NCI-H446 (cell line): ENCODE measurements at places on chromosomes 11 and 22.

DNA sequence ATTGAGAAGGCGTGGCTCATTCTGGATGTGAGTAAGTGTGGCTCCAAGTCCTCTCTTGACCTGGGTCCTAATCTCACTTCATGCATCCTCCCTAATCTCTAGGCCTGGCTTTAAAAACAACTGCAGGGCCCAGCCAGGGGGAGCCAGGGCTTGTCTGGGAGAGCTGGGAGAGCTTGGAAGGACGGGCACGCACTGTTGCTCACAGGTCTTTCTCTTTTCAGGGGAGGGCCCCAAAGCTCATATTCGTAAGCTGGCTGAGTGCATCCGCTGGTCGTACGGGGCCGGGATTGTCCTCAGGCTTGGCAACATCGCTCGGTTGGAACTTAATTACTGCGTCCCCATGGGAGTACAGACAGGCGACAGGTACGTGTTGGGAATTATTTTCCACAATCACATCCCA, 34.1 kb upstream of the PARVB start:
- no peak for DNase-seq

- DNase-seq: no peak
Observed at GRCh38 chr22:37230673-37231405, 13.2 kb downstream of the RAC2 start.

DNA sequence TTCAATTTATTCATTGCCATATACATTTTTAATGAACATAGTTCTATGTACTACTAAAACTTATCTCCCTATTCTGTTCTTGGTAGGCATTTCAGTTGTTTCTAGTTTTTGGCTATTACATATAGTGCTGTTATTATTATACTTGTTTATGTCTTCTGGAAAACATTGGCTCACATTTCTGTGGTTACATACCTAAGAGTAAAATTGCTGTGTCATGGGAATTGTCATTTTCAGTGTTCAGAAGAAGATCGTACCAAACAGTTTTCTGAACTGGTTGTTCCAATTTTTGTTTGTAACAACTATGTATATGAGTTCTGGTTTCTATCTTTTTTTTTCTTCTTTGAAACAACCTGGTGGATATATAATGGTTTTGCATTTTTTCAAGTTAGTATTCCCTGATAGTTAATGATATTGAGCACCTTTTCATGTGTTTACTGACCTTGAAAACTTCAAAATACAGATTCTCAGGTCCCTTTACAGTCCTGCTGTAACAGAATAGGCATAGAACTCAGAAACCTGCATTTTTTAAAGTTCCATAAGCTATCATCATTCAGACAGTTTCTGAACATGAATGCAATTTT, 230.7 kb downstream of the JRKL start:
- no peak for DNase-seq

- DNase-seq: no peak
Observed at GRCh38 chr11:1496091-1496760, 9.6 kb upstream of the MOB2 start.

GRCh38 chr11:10728789-10729472, 22.1 kb upstream of the CTR9 start:
- DNase-seq: no peak

DNA sequence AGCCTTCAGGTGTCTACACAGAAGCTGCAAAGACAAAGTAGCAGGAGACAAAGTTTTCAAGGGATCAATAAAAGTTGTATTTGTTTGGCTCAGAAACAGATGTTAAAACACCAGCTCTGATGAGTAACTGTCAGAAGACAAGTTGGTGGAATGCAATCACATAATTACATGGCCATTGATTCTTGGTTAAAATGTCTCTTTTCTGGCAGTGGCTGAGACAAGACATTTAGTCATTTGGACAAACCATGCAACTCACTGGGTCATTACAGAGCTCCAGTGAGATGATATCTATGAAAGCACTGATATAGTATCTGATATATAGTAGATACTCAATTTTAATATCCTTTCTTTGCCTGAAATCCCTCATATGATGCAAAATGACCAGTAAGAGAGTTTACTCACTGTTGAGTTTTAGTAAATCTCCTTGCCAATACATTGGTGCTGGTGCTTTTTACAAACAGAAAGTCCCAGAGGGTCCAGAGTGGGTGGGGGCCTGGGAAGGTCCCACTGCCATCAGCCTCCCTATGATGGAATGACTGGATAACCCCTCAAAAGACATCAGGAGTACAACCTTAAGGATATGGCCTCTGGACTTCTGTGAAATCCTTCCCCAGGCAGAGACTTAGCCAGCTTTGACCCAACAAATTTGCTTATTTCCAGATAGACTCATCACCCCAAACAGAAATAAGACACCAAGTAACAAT, 95.0 kb downstream of the SLC1A2 start:
- no peak for DNase-seq

GRCh38 chr11:79610139-79610538, 169.3 kb upstream of the TENM4 start:
- DNase-seq: no peak

- no peak for DNase-seq
Observed at GRCh38 chr11:119322921-119323531, 6.1 kb upstream of the MCAM start.

GRCh38 chr11:76903325-76903724, 42.6 kb downstream of the ACER3 start:
- DNase-seq: no peak

DNA sequence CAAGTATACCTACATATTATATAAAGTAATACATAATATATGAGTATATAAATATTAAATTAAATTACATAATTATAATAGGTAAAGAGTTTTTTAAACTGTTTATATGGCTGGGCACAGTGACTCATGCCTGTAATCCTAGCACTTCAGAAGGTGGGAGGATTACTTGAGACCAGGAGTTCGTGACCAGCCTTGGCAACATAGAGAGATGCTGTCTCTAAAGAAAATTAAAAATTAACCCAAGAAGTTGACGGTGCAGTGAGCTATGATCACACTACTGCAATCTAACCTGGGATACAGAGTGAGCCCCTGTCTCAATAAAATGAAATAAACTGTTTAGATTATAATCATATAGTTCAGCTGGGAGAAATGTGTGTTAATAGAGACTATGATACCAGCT, 363.0 kb downstream of the DDX10 start:
- no peak for DNase-seq
